Pancreas (tissue), 10 donors: ENCODE measurements at places on chromosomes 1 and 21. TPM values are rescaled to one million over a fixed set of nuclear protein-coding genes. Genes with fewer than 3 reads are reported as not detected.

GRCh38 chr1:41580021-41580420 lies 95.5 kb upstream of the EDN2 start:
- no peak for DNase-seq

DNA sequence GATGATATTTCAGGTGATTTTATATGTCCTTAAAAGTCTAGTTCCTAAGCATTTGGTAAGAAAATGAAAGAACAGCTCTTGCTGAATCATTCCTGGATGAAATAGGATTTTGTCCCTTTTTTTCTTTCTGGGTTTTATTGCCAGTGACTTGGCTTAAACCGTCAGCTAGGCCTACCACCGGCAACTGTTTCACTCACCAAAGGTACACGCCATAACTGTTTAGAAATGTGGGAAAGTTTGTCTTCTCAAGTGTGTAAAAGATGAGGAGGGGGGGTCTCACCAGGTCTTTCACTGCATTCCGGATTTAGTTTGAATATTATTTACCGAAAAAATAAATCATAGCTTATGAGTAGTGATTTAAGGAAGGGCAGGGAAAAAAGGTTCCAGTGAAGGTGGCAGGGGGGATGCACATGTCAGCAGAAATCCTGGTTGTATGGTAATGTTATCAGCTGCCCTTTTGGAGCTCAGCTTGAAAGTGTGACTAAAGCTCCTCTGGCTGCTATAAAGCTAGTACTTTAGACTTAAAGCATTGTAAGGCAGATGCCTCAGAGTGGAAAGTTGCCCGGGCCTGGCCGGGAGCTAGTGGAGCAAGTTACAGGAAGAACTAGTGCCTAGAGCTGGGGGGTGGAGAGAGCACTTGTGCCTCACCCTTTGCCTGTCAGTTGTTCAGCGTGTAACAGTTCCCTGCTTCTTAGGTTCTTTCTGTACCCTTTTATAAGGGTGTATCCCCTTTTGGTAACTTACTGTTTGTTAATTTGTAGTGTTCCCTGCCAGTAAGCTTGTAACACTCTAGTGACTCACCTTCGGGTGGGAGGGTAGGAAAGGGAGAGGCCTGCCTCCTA lies 3.1 kb downstream of the ATP1A1 start:
- peak; percentile 71 for DNase-seq

- no peak for DNase-seq
These were observed 14.9 kb downstream of the MAPKAPK2 start for GRCh38 chr1:206699626-206700025.

- no peak for DNase-seq
These were observed 36.0 kb downstream of the GPR3 start for GRCh38 chr1:27428316-27429028.

The CHIA gene
- total RNA-seq, result not detected

The ADCY10 gene
- 0.09 TPM for total RNA-seq

The SPRR3 gene
- total RNA-seq, result not detected

The ASCL5 gene
- 1.5 TPM for total RNA-seq

The NTRK1 gene
- 0.35 TPM for total RNA-seq

The MTARC1 gene
- 6.1 TPM for total RNA-seq
